ENCODE measurements at places on chromosomes 12 and 14. TPM values are rescaled to one million over a fixed set of nuclear protein-coding genes. Genes with fewer than 3 reads are reported as not detected.

The NUAK1 gene
- polyA plus RNA-seq, result 39.7 TPM

The ALKBH2 gene
- polyA plus RNA-seq, result 7.3 TPM

The FGF23 gene
- polyA plus RNA-seq, result not detected

The RHEBL1 gene
- polyA plus RNA-seq, result 2.2 TPM

The OR2AP1 gene
- polyA plus RNA-seq, result not detected

The LTBP2 gene
- polyA plus RNA-seq, result 208 TPM

The GPR84 gene
- polyA plus RNA-seq, result not detected

The RPL36AL gene
- polyA plus RNA-seq, result 174 TPM

The ARHGAP9 gene
- polyA plus RNA-seq, result 0.25 TPM

The GPR135 gene
- 0.80 TPM for polyA plus RNA-seq

The EPS8 gene
- polyA plus RNA-seq, result 8.4 TPM

The LRIG3 gene
- polyA plus RNA-seq, result 43.8 TPM

The NOVA1 gene
- polyA plus RNA-seq, result 2.7 TPM

The CD4 gene
- polyA plus RNA-seq, result not detected

The KRT6B gene
- polyA plus RNA-seq, result 0.03 TPM

The CISTR gene
- polyA plus RNA-seq, result not detected

The SAMD15 gene
- 0.51 TPM for polyA plus RNA-seq

The HSPB8 gene
- polyA plus RNA-seq, result 14.7 TPM

The KLRD1 gene
- polyA plus RNA-seq, result 0.06 TPM

The SMARCC2 gene
- 51.1 TPM for polyA plus RNA-seq

The KCNJ8 gene
- not detected for polyA plus RNA-seq

The TCL1B gene
- polyA plus RNA-seq, result not detected

The RFX4 gene
- polyA plus RNA-seq, result not detected

The PZP gene
- polyA plus RNA-seq, result 0.73 TPM

The SLC25A21 gene
- 0.98 TPM for polyA plus RNA-seq

The AQP2 gene
- not detected for polyA plus RNA-seq

The BATF gene
- polyA plus RNA-seq, result not detected

The CNTN1 gene
- polyA plus RNA-seq, result 0.02 TPM

The MUCL1 gene
- polyA plus RNA-seq, result not detected

The PRR4 gene
- 2.6 TPM for polyA plus RNA-seq

The CCDC175 gene
- polyA plus RNA-seq, result not detected

The OAS1 gene
- 5.8 TPM for polyA plus RNA-seq

The NCAPD2 gene
- 41.8 TPM for polyA plus RNA-seq

The DEGS2 gene
- polyA plus RNA-seq, result 0.06 TPM

The SUOX gene
- polyA plus RNA-seq, result 31.4 TPM

The SLC39A9 gene
- 40.8 TPM for polyA plus RNA-seq

The DTX1 gene
- 0.11 TPM for polyA plus RNA-seq

The SPTSSA gene
- polyA plus RNA-seq, result 25.7 TPM

The SLC24A4 gene
- 0.08 TPM for polyA plus RNA-seq

The ASPG gene
- 0.05 TPM for polyA plus RNA-seq

The SPIC gene
- polyA plus RNA-seq, result not detected

The EVL gene
- 34.6 TPM for polyA plus RNA-seq

The BCL11B gene
- polyA plus RNA-seq, result 0.02 TPM

The CRIP2 gene
- polyA plus RNA-seq, result 954 TPM

The KRT78 gene
- not detected for polyA plus RNA-seq

Measured in endothelial cell of umbilical vein (primary cell).